Activated CD8-positive, alpha-beta T cell treated with anti-CD3 and anti-CD28 coated beads, Interleukin-2, amount 10 ng/mL, durations not matched to agents 7 days and 5 days (primary cell): ENCODE measurements at places on chromosomes 3 and 15. TPM values are rescaled to one million over a fixed set of nuclear protein-coding genes. Genes with fewer than 3 reads are reported as not detected.
A peak's percentile ranks its signal among the peaks of the same experiment; 100 is the strongest.

GRCh38 chr15:85464471-85464870, 84.1 kb downstream of the AKAP13 start:
- DNase-seq = no peak

DNA sequence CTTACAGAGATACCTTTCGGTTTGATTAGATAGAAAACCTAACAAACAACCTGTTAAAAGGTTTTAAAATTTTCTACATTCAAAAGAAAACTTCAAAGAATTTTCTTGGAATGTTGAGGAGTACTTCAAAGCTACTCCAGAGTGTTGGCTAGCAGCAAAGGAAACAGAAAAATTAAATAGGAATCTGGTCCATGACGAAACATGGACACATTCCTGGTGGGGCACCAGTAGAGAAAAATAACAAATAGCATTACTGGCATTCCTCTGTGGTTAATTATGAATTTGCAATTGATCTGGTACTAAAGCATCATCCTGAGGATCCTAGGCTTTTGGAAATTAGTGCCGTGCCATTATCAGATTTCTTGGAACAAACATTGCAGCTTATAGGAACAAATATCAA, 59.5 kb upstream of the DPPA4 start:
- no peak for DNase-seq

DNA sequence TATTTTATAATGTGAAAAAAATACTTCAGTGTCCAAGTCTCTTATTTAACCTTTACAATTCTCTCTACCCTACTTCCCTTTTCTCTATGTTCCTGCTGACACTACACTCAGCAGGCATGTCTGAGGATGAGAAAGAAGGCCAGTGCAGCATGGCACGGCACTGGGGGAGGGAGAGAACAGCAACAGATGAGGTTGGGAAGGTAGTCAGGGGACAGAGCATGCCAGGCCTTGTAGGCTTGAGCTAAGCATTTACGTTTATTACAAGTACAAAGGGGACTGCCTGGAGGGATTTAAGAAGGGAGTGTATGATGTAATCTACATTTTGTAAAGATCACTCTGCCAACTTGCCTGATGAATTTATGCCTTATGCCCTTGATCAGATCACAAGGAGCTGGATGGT, 117.3 kb upstream of the WNT5A start:
- no peak for DNase-seq

GRCh38 chr3:101171681-101172191, 148.6 kb downstream of the IMPG2 start:
- DNase-seq = no peak

DNA sequence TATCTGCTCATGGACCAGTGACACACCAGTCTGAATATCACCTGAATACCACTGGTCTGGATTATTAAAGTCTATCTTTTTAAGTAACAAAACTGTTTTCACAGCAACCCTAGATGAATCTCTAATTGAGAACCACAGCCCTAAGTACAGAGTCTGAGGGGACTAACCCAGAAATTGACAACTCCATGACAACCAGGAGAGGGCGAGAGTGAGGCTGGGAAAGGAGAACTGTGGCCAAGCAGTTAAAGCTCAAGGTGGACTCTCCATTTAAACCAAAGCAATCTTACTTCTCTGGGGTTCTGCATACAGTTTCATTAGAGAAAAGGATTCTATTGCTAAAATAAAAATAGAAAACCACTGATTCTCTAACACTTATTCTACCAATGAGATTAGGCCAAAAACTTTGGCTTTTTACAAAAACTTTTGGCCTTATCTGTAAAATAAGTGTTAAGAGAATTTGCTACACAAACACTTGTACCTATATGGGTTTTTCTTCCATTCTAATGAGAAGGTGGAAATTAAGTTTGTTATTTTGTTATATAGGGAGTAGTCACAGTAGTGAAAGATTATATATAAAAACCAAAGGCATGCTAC, 11.4 kb downstream of the NEK10 start:
- peak; percentile 77 for DNase-seq

DNA sequence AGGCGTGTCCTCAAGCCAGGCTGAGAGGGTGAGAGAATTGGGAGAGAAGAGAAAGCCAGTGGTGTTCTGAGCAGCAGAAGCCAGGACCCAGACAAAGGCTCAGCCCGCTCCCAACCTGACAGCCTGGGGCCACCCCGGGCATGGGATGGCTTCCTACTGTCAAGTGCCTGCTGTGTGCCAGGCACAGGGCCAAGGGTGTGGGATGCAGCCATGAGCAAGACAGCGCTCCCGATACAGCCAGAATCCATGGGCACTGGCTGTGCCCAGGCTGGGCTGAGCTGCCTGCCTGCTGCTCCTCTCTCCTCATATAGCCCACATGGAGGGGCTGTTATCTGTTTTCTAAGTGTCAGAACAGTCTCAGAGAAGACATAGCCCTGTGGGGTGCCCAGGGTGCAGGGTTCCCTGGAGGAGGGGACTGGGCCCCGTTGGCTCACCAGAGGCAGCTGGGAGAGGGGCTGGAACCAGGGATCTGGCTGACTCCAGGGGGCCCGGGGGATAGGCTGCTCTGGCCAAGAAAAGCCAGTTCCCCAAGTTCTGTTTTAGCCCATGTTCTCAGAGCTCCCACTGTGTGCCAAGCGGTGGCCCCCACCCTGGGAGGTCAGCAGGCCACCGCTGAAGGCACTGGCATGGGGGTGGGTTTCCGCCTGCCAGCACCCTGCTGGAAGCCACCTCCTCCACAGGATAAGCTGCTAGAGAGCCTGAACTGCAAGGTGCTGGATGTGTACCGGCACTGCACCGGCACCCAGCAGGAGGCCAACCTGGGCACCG, 39.0 kb downstream of the CFAP100 start:
- DNase-seq = no peak

DNA sequence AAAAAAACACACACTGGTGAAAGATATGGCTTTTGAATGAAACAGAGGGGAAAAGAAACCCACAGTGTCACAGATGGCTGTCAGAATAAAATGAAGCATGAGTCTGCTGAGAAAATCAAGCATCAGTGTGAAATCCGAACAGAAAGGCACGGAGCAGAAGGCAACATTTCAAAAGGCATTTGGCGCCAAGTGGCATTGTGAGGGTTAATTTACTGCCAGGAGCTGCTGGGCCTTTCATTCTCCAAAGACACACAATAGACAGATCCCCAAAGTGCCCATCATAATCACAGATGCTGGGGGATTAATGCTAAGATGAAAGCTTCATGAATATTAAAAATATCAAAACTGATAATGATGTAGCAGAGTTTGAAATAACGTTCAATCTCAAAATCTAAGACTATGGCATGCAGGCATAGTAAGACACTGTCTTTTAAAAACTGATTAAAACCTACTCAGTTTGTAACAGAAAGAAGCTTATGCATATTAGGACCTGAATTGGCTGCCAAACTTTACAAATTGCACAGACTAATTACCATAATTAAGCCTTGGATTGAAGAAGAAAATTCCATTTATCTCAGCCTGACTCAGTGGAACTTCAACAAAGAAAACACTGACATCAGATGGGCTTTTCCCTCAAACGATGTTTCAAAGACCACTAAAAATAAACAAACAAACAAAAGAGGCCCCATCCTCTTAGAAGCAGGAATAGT, 589.2 kb downstream of the ROBO1 start:
- no peak for DNase-seq

DNA sequence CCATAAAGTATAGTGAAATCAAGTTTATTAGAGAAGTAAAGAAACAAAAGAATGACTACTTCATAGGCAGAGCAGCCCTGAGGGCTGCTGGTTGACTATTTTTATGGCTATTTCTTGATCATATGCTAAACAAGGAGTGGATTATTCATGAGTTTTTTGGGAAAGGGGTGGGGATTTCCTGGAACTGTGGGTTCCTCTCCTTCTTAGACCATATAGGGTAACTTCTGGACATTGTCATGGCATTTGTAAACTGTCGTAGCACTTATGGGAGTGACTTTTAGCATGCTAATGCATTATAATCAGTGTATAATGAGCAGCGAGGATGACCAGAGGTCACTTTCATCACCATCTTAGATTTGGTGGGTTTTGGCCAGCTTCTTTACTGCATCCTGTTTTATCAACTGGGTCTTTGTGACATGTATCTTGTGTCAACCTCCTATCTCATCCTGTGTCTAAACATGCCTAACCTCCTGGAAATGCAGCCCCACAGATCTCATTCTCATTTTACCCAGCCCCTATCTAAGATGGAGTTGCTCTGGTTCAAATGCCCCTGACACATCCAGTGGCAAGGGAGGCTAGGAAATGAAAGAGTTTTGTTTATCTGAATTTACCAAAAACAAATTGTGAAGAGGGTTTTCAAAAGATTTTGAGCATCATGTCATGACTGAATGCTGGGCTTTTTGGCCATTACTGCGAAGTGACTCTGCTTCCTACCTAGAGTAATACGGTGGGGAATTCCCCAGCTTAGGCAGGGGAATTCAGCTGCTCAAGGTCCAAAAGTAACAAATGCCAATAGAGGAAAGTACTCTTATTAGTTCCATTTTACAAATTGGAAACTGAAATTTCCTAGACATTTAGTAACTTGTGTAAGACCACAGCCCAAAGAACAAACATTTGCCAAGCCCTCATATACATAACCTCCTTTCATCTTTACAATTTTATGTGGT, 6.2 kb upstream of the SPSB4 start:
- no peak for DNase-seq

DNA sequence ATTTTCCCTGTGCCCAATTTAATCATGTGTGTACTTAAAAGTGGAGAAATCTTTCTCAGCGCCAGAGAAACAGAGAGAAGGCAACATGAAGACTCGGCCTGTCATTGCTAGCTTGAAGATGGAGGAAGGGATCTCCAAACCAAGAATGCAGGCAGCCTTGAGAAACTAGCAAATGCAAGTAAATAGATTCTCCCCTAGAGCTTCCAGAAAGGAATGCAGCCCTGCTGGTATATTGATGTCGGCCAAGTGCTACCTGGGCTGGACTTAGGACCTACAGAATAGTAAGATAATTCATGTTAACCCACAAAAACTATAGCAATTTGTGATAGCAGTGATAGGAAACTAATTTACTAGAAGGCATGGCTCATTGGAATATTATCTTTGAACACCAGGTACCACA, 150.9 kb upstream of the ABI3BP start:
- DNase-seq = no peak

GRCh38 chr3:21036888-21037287, 714.1 kb downstream of the ZNF385D start:
- no peak for DNase-seq

DNA sequence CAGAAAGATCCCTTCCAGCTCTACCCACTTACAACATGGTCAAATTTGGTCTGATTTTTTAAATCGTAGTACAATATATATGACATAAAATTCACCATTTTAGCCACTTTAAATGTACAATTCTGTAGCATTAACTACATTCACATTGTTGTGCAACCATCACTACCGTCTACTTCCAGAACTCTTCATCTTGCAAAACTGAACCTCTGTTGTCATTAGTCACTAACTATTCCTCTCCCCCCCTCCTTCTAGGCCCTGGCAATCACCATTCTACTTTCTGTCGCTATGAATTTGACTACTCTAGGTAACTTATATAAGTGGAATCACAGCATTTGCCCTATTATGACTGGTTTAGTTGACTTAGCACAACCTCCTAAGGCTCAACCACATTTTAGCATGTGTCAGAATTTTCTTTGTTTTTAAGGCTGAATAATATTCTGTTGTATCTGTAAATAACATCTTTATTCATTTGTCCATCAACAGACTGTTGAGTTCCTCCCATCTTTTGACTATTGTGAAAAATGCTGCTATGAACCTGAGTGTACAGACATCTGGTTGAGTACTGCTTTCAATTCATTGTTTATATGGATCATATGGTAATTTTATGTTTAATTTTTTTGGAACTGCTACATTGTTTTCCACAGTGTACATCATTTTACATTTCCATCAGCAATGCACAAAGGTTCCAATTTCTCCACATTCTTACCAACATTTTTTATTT, 35.5 kb upstream of the CCR2 start:
- DNase-seq = no peak

MAP6D1 gene
- 0.91 TPM for total RNA-seq

ARIH2 gene
- total RNA-seq = 102 TPM

GUCA1C gene
- total RNA-seq = not detected
